ENCODE measurements at places on chromosomes 12 and 14.

DNA sequence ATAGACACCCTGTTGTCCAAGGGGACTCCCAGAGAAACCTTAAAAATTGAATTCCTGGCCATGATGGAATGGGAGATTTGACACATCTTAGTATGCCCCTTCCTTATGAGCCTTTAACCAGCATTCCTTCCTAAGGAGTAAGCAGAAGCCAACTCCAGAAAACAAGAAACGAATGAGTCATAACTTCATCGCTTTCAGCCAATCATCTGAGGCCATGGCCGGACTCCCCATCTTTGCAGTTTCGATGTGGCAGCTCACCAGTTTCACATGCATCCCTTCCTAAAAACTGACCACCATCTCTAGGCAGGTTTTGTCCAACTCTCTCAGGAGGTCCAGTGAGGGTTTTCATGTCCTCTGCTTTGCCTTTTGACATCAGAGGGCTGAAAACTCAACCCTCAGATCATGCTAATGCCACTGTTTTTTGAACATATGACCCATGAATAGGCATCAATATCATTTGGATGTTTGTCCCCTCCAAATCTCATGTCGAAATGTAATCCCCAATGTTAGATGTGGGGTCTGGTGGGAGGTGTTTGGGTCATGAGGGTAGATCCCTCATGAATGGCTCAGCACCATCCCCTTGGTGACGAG lies 19.9 kb downstream of the DAAM1 start:
- DNase-seq = no peak

GRCh38 chr12:112810235-112810917 lies 18.8 kb downstream of the RPH3A start:
- DNase-seq = no peak

GRCh38 chr12:61915420-61915819 lies 344.8 kb upstream of the USP15 start:
- DNase-seq = no peak

DNA sequence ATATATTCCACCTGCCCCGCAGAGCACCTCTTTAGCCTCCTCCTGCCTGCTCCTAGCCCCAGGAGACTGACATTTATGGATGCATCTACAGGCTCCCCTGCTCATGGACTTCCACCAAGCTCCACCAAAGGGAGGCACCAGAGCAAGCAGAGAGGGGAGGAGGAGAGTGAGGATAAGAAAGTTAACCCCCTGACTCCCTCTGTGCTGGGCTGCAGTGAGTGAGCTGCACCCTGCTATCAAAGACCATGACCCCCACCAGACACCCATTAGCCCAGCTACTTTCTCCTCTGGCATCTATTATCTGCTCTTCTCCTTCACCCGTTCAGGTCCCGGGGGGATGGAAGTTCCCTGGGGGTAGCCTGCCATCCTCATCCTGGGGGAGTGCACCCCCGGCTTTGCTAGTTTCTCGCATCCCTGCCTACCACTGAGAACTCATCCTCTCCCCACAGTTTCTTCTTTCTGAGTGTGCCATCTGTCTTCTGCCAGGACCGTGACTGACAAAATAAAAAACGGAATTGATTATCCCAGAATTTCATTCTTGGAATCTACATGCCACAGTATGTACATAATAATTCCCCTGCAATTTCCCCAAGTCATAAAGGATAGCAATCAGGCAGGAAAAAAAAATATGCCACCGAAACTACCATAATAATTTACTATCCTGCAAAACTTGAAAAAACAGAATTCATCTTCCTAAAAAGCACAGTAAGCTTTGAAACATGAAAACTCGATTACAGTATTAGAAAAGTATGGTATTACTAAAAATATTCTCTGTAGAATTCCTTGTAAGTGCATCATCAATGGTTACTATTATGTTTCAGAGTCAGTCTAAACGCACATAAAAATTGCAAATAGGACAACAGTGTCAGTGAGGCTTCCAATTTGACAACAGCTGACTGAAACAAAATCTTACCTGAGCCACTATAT lies 45.2 kb downstream of the FOXN3 start:
- DNase-seq = no peak

DNA sequence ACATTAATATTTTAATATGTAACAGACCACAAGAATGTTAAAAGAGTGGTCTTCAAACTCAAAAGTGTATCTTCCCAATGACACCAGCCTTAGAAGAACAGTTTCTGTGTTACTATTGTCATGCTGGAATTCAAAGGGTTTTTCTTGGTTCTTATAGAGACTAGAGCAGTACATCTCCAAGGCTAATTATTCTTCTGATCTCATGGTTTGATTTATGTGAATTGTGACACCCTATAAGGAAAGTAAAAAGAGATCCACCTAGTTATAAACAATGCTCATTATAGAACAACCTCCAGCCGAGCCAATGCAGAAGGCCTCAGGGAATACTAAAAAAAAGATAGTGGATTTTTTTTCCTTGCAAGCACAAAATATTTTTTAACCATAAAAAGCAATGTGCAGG lies 65.5 kb downstream of the PTPRO start:
- no peak for DNase-seq

DNA sequence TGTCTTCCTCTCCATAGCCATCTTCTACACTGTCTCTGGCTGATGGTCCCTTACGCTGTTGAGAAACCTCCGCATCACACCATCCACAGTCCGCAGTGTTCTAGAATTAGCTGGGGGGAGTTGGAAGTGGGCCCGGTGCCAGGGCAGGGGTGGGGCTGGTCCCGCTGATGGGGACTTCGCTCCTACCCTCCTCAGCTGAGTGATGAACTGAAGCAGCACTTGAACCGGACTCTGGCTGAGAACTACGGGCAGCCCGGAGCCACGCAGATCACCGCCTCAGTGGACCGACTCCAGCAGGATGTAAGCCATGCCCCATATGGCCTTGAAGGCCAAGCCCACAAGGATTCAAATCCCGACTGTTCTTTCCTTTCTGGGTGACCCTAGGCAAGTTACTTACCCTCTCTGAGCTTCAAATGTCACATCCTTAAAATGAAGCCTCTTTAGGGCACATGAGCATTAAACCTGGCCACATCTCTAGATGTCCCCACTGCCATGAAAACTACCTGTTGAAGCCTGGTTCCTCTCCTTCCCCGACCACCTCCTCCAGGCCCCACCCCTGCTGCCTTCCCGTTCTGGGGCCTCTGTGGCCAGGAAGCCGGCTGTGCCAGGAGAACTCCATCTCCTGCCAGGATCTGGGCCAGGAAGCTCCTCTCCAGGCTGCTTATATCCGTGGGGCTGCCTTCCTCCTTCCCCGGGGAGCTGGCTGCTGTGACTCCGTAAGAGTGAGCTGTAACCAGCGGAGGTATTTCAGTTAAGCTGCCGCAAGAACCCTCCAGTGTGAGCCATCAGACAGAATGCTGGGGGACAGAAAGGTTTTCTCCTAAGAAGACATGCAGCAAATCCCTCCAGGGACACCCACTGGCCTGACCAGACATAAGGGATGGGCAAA lies 53.1 kb downstream of the TSPAN11 start:
- no peak for DNase-seq

DNA sequence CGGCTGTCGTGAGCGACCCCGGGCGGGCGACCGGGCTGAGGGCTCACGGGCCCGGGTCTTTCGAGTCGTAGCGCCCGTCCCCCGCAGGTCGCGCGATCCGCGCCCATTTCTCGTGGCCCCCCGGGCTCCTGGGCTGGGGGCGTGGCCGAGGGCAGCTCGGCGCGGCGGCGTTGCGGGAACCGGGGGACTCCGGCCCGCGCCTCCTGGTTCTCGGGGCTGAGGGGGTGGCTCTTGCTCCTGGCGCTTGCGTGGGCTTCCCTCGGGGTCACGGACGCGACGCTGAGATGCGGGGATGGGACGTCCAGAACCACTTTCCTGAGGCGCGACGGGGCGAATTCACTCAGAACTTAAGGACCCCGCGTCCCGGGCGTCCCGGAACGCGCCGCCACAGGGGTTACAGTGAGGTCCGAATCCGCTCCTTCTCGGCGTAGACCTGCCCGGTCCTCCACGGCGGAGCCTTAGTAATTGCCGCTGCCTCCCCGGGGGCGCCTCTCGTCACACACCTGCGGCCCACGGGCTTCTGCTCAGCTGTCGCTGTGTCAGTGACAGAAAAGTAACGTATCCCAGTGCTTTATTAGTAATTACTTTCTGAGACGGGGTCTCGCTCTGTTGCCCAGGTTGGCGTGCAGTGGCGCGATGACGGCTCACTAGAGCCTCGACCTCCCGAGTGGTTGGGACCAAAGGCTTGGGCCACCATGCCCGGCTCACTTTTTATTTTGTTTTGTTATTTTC lies 606 bp downstream of the EP400 start:
- DNase-seq = peak; percentile 20

- peak; percentile 6 for DNase-seq
These were observed 156.0 kb downstream of the SAMD4A start for GRCh38 chr14:54722791-54723432.

- no peak for DNase-seq
These were observed 92.7 kb downstream of the MED13L start for GRCh38 chr12:116184763-116185162.

GRCh38 chr14:45144658-45145057 lies 8.9 kb downstream of the FANCM start:
- DNase-seq = no peak

- DNase-seq = peak; percentile 55
These were observed 198.9 kb downstream of the CACNA1C start for GRCh38 chr12:2251526-2252209.

DNA sequence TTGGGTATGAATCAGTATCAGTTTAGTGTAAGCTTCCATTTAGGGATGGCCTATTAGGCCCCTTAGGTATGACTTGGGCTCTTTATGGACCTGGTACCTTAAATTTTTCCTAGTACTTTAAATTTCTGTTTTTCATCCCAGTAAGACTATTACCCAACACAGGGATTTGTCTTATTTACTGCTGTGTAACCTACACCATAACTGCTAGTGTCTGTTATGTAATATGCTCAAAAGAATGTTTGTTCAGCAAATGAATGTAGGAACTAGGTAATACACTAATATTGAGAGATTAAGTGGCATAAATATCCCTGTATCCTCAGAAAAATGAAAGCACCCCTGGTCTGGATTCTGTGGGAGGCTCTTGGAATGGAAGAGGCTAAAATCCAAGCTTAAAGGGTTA lies 63.7 kb upstream of the YARS2 start:
- no peak for DNase-seq

DNA sequence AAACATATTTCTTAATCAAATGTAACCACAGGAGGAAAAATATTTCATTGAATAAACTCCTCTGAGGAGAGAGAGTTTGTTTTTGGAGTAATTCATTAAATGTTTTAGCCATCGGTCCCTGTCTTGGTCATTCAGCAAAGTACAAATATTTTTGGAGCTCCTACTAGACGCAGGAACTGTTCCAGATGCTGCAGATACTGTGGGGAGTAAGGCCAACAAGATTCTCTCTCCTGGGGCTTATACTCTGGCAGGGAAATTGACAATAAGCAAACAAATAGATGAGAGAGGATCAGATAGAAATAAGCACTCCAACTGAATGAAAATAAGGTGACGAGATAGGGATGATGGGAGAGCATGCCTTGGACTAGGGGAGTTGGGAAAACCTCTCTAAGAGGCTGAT lies 264.1 kb downstream of the TTC8 start:
- no peak for DNase-seq

DNA sequence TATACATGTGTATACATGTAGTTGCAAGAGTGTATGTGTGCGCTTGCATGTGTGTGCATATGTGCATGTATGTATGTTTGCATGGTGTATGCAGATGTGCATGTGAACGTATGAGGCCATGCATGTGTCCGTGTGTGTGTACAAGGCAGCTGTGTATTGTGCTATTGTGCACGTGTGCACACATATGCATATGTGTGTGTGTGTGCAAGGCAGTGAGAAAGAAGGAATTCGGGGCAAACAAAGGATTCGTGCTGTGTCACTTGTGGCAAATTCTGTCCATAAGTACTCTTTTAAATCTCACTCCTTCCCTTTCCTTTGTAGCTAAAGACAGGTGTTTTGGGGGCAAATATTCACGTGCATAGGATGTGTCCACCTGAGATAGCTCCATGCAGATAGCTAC lies 227.1 kb downstream of the VRK1 start:
- DNase-seq = no peak

- DNase-seq = no peak
These were observed 79.6 kb upstream of the PSMA6 start for GRCh38 chr14:35212471-35213142.

DNA sequence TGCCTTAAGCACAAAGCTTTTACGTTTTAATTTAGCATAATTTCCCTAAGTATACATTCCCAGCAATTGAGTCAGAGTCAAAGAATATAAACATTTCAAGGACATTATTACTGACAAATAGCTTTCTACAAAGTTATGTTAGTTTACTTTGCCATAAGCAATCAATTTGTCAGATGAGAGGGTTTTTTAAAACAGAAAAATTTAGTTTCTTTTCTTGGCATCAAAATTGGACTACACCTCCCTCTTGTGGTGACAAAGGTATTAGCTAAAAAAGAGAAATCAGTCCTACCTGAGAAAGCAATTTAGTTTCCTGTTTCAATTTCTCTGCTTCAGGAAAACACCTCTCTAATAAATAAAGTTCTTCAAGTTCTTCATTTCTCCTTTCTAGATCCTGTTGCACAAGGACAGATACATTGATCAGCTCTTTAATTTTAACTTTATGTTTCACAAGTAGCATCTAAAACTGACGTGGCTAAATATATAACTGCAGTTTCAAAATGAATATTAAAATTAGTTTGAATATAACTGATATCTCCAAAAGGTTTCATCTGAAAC lies 39.9 kb downstream of the DNAI7 start:
- DNase-seq = peak; percentile 33

DNA sequence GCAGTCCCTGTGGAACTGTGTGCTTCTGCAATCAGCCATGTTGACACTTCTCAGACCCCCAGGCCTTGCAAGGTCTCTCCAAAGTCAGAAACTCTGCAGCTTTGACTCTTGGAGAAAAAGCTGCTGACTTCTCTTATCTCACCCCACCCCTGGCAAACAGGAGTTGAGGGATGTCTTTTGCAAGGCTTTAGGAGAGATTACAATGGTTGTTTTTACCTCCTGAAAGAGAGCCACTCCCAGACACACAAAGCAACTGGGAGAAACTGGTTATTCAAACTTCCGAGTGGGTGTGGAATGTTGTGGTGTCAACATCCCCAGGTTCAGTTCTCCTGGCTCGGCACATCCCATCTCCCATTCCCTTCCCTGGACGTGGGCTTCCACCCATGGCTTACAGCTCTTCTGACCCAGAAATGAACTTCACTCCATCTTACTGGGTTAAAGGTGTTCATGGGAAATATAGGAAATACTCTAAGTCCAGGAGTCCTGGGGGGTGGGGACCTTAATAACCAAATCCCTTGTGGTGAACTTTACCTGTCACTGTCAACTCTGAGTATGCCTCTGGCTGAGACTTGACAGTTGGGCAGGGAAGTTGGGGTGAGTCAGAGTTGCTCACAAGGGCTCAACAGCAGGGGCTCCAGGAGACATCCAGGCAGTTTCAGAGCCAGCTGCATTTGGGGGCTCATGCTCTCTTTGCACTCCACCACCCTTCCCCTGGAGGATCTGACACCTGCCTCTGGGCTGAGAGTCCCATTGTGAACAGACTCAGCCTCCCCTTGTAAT lies 41.9 kb downstream of the CCDC177 start:
- DNase-seq = no peak

DNA sequence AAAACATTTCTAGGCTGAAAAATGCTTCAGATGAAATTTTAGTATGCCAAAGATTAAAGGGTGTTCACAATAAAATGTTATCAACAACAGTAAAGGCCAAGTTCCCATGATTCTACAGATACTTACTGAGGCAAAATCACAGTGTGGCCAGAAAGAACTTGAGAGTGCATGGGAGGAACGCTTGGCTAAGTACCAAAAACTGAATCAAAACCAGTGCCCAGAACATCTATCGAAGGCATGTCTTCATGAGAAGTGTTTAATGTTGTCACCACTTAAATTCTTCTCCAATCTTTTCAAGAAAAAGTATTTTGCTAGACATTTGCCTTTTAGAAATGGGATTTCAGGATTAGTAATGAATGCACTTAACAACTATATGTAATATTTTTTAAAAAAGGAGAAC lies 41.5 kb downstream of the KIF21A start:
- DNase-seq = no peak

Data from NCI-H510A treated with DMSO at 0.1 percent for 48 hours (cell line).